HEK293T (cell line): ENCODE measurements at places on chromosomes 2 and 18.
A peak's percentile ranks its signal among the peaks of the same experiment; 100 is the strongest.

DNA sequence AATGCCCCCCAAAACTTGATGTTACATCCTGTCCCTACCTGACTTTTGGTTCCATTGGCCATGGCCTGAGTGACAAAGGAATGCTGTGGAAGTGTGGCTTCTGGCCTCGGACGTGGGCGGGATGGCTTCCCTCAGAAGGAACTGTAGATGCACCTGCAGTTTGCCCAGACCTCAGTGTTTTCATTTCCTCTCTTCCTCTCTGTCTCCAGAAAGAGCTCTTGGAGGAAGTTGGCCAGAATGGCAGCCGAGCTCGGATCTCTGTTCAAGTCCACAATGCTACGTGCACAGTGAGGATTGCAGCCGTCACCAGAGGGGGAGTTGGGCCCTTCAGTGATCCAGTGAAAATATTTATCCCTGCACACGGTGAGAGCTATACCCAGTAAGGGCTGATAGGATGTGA lies 61.0 kb upstream of the TMEM87B start:
- DNase-seq = no peak

GRCh38 chr2:48851161-48851560 lies 95.6 kb upstream of the LHCGR start:
- no peak for DNase-seq

GRCh38 chr2:134288814-134289213 lies 34.9 kb downstream of the MGAT5 start:
- DNase-seq = no peak

DNA sequence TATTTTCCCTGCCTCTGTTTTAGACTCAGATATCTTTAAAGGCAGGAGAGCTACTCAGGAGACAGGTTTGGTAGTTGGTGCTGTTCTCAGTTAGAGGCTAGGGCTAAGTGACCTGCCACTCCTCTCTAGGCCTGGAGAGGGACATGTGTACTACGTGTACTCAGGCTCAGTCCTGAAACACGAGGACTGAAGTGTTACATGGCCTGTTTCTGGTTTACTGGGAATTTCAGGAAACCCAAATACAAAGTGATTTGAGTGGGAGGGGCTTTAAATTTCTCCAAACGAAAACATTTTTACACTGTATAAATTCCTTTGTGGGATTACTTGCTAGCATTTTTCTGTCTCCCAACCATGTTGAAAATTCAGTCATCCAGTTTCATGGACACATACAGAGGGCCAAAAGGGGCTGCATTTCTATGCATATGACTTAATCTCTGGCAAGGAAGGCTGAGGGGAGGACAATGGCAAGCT lies 343.3 kb downstream of the CYP26B1 start:
- no peak for DNase-seq

DNA sequence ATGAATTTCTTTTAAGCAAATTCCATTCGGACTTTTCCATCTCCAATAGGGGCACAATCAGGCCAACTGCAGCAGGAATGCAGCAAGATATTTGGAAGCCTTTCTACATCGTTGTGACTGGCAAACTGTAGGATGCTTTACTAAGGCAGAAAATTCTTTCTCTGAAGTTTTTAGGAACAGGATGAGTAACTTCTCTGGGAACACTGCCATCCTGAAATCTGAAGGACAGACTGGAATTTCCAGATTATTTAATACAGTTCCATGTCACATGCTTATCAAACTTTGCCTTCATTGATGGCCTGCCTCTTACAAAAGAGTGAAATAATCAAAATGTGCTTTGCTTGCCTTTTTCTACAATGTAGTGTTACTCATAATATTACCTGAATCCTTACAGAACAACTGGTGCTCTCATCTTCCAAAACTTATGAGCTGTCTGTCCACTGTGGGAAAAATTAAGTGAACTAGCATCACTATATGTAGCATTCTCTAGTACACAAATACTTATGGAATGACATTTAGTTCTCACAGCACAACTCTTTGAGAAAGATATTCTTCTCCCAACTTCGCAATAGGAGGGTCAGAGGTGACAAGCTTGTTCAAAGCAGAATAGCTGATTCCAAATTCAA lies 32.0 kb upstream of the MAP2 start:
- no peak for DNase-seq

DNA sequence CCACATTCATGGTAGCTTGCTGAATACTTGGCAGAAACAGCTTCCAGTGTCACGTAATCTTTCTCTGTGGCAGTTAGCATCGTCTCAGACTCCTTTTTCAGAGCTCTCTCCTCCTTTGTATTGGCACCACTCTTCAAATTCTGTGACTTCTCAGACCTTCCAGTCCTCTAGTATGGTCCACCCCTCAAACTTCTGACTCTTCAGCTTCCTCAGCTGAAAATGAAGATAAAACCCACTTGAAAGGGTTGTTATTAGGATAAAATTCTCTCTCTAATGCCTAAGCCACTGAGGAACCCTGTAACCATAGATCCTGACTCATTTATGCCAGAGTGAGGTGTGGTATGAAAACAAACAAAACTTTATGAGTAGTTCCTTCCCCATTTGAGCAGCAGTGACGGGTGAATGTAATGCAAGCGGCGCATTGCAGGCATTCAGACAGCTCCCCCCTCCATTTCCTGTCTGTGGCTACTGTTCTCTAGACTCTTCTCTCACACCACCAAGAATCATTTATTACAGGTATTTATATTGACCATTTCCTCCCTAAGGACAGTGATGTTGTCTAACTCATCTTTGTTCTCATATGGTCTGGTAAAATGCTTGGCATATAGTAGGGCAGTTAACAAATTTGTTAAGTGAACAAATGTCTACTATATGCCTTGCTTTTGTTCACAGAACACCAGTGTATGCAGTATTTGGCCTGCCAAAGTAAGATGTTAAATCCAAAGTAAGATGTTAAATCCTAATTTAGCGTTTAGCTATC lies 35.3 kb downstream of the GALNT1 start:
- peak; percentile 70 for DNase-seq

- no peak for DNase-seq
These were observed 8.1 kb downstream of the EMX1 start for GRCh38 chr2:72925328-72925943.

DNA sequence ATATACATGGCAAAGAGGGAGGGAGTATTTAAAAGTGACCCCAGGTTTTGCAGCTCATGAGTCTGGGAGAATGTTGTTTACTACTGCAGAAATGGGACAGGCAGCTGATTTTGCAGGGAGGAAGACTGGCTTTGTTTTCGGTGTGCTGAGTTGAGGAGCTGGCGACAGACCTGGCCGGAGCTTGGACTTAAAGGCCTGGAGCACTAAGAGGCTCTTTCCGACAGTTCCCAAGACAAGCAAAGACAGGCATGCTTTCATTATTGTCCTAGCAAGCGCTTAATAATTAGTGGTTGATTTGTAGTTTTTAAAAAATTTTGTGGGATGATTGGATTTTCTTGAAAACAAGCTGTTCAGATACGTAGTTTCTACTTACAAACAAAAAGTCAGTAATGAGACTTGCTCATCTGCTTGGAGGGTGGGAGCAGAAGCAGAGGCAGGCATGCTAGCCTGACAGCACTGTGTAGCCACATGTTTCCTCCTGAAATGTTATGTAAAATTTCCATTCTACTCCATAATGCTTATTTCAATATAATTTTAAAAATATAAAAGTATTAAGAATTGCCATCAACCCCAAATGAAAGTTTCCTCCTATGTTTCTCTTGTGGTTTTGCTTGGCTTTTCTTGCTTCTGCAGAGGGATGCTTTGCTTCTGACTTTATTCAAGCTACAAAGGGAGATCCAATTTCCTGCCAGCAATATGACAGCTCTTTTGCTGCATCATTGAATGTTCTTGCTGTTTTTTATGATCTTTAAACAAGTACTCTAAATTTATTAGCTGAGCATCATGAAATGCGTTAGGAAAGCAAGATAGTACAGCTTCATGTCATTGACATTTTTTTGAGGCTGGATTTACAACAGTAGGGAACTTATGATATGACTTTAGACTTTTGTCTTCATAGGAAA lies 75.8 kb downstream of the PHLPP1 start:
- DNase-seq = no peak

DNA sequence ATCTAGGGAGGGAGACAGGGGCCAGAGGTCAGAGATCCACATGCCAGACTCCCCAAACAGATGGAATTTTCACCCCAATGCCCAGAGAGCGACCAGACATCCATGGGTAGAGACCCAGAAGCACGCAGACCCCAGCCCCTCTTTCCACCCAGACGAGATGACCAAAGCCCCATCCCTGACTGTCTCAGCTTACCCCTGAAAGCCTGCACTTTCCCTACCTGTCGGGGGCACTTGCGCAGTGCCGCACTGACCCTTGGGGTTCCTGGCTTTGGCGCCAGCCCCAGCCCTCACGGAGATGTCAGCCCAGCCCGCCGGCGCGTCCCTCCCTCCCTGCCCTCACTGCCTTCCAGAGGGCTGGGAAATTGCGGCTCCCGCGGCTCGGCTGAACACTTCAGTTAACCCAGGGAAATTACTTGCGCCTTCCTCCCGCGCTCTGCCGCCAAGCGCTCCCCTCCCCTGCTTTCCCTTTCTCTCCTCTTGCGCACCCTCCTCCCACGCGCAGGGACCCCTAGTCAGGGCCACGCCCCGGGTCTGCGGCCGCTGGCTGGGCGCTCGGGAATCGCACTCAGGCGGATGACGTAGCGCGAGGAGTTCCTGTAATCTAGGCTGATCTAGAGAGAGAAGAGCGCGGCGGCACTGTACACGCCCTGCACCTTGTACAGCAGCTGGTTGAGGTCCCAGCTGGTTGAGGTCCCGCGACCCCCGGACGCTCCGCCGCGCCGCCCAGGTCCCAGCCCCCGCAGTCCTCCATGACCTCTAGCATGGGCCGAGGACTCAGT lies 12.0 kb downstream of the ALPG start:
- DNase-seq = no peak

GRCh38 chr18:13112982-13113381 lies 105.6 kb upstream of the LDLRAD4 start:
- peak; percentile 28 for DNase-seq

DNA sequence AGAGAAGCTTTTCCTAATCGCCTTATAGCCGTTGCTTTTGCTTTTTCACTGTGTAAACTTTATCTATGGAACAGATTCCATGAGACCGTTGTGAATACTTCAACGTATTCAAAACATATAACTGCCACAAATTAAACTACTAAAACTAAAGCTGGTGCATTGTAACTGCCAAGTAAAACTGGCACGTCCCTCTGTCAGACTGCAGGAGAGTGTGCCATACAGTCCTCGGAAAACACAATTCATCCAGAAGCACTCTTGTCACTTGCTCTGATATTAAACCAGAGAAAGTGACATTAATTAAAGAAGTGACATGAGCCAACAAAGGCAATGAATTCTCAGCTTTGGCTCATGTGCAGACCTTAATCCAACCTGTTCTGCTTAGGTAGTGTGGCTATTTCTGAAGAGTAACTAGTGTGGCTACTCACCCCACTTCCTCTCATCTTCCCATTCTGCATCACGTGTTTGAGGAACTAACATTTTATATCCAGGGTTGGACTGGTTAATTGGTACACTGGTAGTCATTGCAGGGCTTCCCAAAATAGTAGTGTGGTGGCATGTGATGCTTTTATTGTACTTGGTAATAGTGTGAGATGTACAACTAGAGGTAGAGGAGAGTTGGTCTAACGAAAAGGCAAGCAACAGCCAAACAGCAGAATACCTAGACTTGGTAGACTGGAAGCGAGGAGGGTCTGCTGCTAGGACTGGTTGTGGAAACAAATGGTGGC lies 9.7 kb downstream of the VRK2 start:
- DNase-seq = no peak

- DNase-seq = no peak
These were observed 612.6 kb upstream of the CDH2 start for GRCh38 chr18:28789502-28789901.

DNA sequence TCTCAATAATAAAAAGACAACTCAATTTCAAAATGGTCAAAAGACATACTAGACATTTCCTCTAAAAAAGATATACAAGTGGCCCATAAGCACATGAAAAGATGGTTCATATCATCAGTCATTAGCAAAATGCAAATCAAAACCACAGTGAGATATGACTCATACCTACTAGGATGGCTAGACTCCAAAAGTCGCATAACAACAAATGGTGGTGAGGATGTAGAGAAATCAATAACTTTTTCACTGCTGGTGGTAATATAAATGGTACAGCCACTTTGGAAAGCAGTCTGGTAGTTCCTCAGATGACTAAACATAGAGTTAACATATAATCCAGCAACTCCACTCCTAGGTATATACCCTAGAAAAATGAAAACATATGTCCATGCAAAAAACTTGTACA lies 242.3 kb upstream of the NOL4 start:
- DNase-seq = no peak

DNA sequence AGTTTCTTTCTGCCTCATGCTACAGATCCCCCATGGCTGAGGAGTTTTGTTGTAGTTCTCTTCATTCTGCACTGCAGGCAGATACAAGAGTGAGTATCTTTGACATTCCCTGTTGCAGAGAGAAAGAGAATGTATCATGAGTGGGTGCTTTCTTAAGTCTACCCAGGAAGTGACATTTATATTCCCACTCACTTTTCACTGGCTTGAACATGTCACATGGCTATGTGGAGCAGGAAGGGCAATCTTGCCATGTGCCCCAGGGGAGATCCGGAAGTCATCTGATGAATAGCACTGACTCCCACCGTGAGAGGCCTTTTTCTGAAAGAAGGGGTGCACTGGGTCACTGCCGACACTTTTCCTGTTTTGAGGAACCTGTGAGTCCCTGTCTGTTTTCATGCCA lies 66.4 kb upstream of the BOD1L2 start:
- DNase-seq = no peak

DNA sequence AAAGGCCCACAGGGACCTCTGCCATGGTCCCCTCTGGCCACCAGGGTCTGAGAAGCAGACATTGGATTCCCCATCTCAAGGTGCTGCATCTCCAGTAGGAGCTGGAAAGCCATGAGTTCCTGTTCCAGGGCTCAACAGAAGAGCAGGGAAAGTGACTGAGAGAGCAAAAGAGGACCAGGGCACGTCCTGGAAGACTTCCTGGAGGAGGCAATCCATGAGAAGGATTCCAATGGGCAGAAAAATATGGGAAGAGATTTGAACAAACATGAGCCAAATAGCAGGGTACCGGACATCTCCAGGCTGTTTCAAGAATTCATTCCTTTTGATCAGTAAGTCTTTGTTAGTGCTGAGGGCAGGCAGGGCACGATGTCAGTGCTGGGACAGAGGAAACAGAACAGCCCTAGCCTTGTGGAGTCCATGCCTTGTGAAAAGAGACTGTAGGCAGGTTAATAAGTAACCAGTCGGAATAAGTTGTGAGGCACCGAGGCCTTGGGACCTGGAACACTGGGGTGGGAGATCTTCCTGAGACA lies 72.8 kb upstream of the TWIST2 start:
- DNase-seq = no peak

DNA sequence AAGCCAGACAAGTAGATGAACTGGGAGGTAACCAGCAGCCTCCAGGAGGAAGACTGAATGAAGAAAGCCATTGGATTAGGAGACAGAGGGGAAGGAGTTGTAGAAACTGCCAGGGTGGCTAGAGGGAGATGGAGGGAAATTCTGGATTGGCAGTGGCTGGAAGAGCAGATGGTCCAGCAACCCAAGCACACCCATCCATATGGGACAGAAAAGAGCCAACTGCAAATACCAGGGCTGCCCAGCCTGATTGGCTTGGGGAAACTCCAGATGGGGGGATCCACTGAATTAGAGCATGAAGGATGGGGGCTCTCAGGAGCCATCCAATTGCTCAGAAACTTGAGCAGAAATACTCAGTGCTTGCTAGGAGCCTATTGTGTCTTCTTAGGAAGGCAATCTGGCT lies 173.5 kb upstream of the EPB41L3 start:
- no peak for DNase-seq
